Transverse colon (tissue), 4 donors: ENCODE measurements at places on chromosomes 4 and X. TPM values are rescaled to one million over a fixed set of nuclear protein-coding genes. Genes with fewer than 3 reads are reported as not detected.

TRIM75 gene
- not detected for total RNA-seq

PTPN13 gene
- total RNA-seq = 9.0 TPM

DNA sequence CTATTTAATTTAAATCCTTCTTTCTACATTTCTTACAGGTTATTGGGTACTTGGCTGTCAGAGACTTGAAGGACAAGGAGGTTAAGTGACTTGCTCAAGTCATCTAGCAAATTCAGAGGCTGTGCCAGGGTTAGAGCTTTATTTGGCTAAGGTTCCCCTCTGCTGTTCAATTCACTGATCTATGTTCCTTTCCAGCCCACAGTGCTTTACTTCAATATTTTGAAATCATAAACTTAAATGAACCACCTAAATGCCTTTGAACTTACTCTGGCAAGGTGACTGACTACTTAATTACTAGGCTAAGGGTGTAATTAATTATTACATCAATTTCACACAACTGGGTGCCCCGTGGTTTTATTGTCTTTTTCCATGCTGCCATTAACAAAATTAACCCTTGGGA lies 288.7 kb downstream of the CAMK2D start:
- DNase-seq = no peak

SPARCL1 gene
- total RNA-seq = 138 TPM

GRCh38 chr4:184355111-184355604 lies 119.2 kb downstream of the IRF2 start:
- DNase-seq = no peak

DNA sequence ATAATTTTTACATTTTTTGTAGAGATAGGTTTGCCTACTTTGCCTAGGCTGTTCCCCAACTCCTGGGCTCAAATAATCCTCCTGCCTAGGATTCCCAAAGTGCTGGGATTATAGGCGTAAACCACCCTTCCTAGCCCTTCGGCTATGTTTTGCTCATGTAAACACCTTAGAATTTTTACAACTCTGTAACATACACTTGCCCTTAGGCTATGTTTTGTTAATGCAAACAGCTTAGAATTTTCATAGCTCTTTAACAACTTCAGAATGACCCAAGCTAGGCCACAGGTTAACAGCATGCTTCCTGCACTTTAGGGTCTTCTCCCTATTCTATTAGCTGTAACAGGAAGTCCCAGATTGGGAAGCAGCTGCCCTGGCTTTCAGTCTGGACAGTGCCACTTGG lies 24.2 kb downstream of the KLHL15 start:
- DNase-seq = no peak

DNA sequence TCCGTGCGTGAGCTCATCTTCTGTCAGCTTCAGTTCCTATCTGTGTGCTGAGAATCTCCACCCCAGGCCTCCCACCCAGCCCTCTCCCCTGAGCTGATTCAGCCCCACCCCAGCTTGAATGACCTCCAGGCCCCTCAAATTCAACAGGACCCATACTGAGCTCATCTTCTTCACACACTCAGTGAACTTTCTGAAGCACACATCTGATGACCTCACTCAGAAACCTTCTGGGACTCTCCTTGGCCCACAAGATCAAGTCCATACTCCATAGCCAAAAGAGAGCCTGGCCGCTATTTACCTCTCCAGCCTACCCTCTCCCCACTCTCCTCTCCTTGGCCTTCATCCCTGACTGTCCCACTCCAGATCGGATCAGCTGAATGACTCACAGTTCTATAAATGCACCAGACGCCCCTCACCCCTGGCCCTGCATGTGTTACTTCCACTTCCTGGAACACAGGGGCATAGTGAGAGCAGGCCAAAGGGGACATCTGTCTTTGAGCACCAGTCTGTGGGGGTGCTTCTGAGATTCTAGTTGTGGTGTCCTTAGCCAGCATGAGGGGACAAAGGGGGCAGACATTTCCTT lies 62.5 kb downstream of the PJA1 start:
- DNase-seq = no peak

DNA sequence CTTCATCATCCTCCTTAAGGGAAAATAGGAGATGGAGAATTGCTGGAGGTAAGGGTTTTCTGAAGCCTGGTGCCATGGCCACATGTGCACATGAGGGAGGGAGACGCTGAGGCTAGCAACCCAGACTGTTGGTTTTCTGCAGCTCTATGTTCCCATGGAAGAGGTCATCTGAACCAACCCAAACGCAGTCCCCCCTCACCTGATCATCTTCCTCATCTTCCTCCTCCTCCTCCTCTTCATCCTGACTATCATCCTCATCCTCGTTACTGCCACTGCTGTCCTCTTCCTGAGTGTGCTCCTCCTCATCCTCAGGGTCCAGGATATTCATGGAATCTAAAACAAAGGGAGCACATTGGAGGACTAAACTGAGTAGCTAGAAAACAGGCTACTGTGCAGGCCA lies 124.6 kb downstream of the HUWE1 start:
- no peak for DNase-seq

- no peak for DNase-seq
Measured at GRCh38 chr4:54318904-54319303, 89.8 kb downstream of the PDGFRA start.
